ENCODE measurements at places on chromosomes 1 and 21.

DNA sequence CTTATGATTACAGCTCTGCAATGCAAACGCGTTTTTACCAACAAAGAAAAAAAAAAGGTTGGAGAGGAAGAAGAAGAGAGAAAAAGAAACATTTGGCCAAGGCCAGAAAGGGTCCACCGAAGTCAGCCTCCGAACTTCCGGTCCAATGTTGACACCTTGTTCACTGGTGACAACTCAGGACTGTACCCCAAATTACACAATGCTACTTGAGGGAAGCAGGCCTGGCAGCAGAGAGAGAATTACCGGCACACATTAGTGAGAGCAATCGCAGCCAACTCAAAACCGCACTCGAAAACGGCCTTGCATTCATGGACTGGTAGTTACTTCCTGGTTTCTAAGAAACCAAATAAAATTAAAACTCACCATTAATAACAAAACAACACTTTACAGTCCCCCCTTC is 652.5 kb downstream of the KIF26B start:
- no peak for DNase-seq

GRCh38 chr21:45835301-45836267 is 146.0 kb upstream of the COL6A1 start:
- no peak for DNase-seq

GRCh38 chr1:234586892-234587485 is 23.0 kb downstream of the IRF2BP2 start:
- no peak for DNase-seq

DNA sequence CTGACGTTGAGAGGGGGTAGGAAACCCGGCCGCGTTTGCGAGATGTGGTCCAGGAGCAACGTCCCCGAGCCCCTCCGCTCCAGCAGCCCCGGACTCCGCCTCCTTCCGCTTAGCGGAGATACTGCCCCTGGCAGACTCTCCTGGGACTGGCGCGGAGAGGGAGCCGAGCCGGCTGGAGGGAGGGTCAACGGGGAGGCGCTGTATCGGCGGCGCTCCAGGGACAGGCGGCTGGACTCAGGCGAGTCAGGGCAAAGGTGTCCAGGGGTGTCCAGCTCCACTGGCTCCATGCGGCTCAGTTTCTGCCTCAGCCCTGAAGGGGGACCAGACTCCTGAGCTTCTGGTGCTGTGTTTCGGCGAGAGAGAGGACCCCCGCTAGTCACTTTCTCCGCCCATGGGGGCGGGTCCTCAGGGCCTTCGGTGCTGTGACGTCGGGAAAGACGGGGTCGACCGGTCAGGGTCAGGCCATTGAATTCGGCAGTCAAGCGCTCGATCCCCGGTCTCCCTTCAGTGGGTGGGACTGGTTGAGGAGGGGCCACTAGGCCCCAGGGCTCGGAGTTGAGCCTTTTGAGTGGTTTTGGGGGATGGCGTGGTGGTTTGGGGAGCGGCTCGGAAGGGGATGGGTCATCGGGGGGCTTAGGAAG is 2.8 kb upstream of the LIX1L start:
- peak; percentile 71 for DNase-seq

- DNase-seq: no peak
Observed at GRCh38 chr1:55623311-55623710, 408.1 kb upstream of the USP24 start.

DNA sequence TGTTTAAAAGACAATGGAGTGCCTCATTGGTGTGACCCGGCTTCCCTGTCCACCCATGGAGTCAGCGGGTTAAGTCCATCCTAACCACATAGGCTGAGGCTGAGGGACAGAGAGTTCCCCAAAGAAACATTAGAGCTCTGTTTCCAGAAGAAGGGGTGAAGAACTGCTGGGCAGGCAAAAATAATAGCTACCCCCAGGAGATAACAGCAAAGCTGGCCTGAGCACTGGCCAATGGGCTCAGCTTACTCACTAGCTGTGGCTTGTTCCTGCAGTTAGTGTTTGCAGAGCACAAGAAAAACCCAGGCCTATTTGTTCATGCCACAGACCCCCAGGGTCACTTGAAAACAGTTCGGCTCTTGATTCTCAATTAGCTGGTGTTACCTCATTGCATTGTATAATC is 311.2 kb downstream of the NFIA start:
- no peak for DNase-seq

GRCh38 chr1:225870911-225871310 is 11.3 kb downstream of the TMEM63A start:
- DNase-seq: no peak

DNA sequence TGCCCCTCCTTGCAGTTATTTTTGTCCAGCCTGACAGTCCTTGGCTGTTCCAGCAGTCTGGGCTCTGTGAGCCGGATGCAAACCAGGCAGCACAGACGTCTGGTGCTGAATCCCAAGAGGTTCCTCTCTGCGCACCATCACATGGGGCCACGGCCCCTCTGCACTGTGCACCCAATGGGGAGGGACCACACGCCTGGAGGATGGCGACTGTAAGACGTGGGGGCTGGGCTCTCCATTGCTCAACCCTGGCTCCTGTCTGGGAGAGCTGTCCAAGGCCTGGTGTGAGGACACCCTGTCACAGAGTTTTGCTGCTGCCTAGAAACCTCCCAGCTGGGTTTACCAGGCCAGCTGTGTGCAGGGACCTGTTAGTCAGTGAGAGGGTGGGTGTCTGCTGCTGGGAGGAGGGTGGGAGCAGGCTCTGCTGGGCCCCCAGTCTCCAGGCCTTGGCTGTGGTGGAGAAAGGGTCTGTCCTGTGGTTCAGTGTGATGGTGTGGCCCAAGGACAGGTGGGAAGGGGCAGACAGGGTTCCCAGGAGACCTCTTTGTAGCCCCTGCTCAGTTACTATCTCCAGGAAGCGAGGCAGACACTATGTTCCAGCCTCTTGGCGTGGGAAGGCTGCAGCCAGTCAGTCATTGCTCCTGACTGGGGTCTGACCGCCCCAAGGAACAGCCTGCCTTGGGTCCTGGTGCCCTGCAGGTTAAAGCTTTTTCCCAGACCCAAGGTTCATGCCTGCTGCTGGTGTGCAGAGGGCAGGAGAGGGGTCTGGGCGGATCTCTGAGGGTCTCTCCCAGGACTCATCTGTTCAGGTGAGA is 13.8 kb downstream of the HEYL start:
- DNase-seq: no peak

- no peak for DNase-seq
Observed at GRCh38 chr1:165169028-165169427, 187.5 kb downstream of the LMX1A start.

- no peak for DNase-seq
Observed at GRCh38 chr21:45993210-45994085, 11.9 kb downstream of the COL6A1 start.

- no peak for DNase-seq
Observed at GRCh38 chr1:66283622-66284041, 250.3 kb upstream of the SGIP1 start.

DNA sequence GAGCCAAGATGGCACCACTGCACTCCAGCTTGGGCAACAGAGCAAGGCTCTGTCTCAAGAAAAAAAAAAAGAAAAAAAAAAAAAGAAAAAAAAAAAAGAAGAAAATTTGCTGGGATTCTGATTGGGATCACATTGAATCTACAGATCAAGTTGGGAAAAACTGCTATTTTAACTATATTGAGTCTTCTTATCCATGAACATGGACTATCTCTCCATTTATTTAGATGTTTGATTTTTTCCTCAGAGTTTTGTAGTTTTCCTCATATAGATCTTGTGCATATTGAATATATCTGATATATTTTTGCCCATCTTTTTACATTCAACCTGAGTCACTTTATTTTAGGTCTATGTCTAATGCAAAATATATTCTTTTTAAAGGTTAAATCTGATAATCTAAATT is 58.3 kb upstream of the B3GALNT2 start:
- no peak for DNase-seq

- no peak for DNase-seq
Observed at GRCh38 chr1:179155615-179156014, 73.7 kb downstream of the TOR3A start.

- peak; percentile 60 for DNase-seq
Observed at GRCh38 chr21:37582590-37582989, 216.0 kb downstream of the DYRK1A start.

DNA sequence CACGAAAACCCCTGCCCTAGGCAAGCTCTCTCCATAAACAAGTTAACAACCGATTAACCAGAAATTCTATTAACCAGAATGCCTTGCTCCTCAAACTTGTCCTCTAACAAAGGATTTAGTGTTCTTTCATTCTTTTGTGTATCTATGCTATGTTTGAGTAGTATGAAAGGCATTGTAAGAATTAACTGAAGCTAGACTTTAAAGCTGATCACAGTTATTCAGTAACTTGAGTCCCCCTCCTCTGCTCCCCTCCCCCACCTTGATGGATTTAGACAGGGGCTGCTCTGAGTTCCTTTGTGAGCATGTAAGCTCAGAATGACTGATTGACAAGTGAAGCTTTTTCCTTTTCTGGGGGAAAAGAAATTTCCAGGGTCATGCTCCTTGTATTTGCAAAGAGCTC is 257.6 kb downstream of the TTLL7 start:
- no peak for DNase-seq

- peak; percentile 30 for DNase-seq
Observed at GRCh38 chr1:215022741-215023141, 59.8 kb upstream of the KCNK2 start.

- peak; percentile 25 for DNase-seq
Observed at GRCh38 chr1:228037401-228038386, 30.9 kb downstream of the WNT3A start.

Data from EL (cell line).